Karpas-422 (cell line): ENCODE measurements at places on chromosomes 16 and 17.

- no peak for DNase-seq
Observed at GRCh38 chr16:69319381-69319780, 8.2 kb downstream of the VPS4A start.

GRCh38 chr17:28720247-28720996 lies 637 bp downstream of the RPL23A start:
- DNase-seq, result peak; percentile 68

DNA sequence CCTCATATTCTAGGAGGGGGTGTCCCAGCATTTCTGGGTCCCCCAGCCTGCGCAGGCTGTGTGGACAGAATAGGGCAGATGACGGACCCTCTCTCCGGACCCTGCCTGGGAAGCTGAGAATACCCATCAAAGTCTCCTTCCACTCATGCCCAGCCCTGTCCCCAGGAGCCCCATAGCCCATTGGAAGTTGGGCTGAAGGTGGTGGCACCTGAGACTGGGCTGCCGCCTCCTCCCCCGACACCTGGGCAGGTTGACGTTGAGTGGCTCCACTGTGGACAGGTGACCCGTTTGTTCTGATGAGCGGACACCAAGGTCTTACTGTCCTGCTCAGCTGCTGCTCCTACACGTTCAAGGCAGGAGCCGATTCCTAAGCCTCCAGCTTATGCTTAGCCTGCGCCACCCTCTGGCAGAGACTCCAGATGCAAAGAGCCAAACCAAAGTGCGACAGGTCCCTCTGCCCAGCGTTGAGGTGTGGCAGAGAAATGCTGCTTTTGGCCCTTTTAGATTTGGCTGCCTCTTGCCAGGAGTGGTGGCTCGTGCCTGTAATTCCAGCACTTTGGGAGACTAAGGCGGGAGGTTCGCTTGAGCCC lies 11.6 kb downstream of the STH start:
- no peak for DNase-seq

- no peak for DNase-seq
Observed at GRCh38 chr17:4569591-4569990, 9.2 kb upstream of the GGT6 start.

- DNase-seq, result peak; percentile 63
Observed at GRCh38 chr16:7013990-7014389, 318.7 kb upstream of the RBFOX1 start.

GRCh38 chr16:59342669-59343068 lies 608.6 kb upstream of the GOT2 start:
- no peak for DNase-seq

- no peak for DNase-seq
Observed at GRCh38 chr17:15260376-15261257, 4.5 kb downstream of the PMP22 start.
